ENCODE measurements at places on chromosomes 16 and 17.

DNA sequence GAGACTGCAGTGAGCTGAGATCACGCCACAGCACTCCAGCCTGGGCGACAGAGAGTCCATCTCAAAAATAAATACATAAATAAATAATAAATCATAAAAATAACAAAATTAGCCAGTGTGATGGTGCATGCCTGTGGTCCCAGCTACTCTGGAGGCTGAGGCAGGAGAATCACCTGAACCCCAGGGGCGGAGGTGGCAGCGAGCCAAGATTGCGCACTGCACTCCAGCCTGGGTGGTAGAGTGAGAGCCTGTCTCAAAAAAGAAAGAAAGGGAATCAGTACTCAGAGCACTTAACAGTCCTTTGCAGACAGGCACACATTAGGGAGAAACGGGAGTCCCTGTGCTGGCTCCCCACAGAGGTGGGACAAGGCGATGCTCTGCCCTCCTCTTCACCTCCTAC lies 25.1 kb downstream of the MAPK8IP3 start:
- no peak for DNase-seq

DNA sequence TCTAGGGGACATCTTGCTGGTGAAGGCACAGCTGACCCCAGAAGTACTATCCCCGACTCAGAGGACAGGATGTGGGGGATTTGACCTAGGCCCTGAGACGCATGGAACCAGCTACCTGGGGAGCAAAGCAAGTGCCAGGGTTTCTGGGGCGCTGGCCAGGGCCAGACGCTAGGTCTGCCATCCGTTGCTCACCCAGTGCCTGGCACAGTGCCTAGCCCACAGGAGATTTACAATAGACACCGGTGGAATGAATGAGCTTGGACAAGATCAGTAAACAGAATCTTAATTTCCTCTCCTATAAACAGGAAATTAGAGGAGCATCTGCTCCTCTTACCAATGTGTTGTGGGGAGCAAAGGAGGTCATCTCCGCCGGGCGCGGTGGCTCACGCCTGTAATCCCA lies 5.0 kb downstream of the RPRML start:
- DNase-seq: no peak

DNA sequence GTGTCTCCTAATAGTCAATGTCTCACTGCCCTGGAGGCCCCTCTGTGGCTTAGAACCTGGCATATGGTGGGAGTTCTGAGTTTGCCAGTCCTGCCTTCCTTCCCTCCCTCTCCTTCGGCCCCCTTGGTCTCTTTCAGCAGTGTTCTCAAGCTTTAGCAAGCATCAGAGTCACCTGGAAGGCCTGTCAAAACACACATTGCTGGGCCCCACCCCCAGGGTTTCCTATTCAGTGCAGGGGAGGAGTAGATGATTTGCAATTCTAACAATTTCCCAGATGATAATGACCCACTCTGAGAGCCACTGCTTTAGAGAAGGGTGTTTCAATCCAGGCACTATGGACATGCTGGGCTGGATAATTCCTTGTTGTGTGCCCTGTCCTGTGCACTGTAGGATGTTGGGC lies 26.4 kb upstream of the TMEM220 start:
- DNase-seq: no peak

- DNase-seq: no peak
Observed at GRCh38 chr17:8921147-8921546, 44.4 kb downstream of the PIK3R5 start.

GRCh38 chr17:46194393-46195216 lies 1.4 kb upstream of the KANSL1 start:
- peak; percentile 80 for DNase-seq

- DNase-seq: no peak
Observed at GRCh38 chr17:79304884-79305283, 230.3 kb downstream of the ENGASE start.

DNA sequence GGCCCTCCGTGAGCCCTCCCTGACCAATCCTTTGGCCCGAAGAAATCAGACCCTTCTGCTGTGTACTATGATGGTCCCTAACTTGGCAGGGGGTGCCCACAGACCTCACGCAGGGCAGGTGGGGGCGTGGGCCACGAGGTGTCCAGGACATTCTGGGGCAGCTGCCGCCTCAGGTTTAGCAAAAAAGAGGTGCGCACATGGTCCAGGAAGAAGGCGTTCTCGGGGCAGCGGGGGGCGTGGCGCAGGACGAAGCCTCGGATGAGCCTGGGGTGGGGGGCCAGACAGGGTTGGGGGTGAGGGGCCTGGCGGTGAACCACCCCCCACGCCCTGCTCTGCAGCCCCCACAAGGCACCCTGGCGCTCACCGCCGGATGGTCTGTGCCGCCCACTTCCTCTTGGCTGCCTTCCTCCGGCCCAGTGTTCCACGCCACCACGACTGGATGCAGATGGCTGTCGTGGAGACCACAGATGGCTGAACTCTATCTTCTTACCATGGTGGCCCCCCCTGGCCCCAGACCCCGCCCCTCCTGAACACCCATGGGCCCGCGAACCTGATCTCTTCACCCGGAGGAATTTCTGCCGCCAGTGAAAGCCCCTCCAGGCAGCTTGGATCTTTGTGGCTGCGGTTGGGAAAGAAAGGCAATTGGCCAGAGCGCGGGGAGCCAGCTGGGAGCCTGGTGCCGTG lies 14.2 kb upstream of the CRK start:
- no peak for DNase-seq

DNA sequence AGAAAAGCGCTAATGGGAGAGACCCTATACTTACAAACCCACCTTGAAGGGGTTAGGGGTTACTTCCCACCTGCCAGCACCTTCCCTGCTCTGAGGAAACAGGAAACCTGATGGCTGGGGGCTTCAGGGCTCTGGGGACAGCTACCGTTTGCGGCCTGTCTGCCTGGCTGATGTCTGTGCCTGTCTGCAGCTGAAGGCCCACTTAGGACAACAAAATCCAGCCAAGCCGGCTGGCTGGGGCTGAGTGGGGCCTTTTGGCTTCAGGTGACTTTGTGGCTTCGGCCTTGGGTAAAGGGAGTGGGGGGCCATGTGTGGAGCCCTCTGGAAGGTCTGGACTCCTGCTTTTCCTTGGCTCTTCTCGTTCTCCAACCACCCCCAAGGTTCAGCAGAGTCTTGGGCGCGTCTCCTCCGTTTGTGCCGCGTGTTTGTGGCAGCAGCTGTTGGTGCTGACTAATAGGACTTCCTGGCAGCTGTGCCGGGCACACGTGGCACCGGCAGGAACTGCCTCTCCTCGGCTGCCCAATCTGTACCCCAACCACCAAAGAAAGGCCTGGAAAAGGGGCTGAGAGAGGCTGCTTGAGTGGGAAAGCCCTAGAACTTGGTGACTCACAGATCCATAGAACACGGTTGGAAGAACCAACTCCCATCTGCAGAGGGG lies 186.7 kb downstream of the MSI2 start:
- peak; percentile 82 for DNase-seq

DNA sequence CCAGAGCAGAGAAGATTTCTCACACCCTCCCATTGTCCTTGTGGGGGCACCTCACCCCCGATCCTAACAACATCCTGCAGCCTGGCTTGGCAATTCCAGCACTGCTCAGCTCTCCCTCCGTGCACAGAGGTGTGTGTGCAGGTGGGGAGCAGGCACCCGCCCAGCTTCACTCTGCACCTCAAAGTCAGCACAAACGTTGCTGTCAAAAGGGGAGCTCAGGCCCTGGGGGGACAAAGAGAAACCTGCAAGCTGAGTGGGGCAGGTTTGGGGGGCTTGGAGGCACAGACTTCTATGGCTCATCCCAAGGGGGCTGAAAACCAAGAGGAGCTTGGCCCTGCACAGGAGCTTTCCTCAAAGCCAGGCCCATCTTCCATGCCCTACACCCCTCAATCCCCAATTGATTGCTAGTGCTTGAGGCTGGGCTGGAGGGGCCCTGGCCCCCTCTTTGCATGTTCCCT lies 231.9 kb upstream of the TNRC6C start:
- no peak for DNase-seq

GRCh38 chr16:80056324-80056723 lies 455.8 kb upstream of the MAF start:
- no peak for DNase-seq

DNA sequence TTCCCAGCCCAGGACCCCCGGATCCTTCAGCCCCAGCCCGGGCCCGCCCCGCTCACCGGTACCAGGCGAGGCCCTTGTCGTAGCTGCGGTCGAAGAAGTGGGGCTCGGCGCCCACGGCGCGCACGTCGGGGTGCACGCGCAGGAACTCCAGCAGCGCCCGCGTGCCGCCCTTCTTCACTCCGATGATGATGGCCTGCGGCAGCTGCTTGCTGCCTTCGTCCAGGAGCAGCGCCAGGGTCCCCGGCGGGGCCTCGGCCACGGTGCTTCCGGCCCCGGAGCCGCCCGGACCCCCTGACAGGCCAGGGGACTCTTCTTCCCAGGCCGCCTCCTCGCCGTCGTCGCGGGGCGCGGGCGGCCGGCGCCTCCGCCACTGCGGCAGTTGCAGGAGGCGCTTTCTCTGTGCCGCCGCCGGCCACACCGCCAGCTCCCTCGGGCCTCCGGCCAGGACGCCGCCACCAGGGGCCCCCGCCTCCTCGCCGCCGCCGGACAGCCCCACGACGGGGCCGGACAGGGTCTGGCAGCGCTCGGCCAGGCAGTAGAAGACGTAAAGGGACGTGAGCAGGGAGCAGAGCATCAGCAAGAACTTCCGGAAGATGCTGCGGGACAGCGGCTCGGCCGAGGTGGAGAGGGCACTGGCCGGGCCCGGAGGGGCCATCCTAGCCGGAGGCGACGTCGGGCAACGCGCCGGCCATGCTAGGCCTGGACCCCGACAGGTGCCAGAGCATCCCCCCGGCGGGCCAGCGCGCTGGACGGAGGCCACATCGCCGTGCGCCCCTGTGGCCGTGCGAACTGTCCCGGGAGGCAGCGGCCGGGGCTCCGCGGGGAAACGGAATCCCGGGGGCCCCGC lies 1.0 kb downstream of the HS3ST3A1 start:
- peak; percentile 25 for DNase-seq

- DNase-seq: no peak
Observed at GRCh38 chr17:68353111-68353521, 61.8 kb downstream of the ARSG start.

DNA sequence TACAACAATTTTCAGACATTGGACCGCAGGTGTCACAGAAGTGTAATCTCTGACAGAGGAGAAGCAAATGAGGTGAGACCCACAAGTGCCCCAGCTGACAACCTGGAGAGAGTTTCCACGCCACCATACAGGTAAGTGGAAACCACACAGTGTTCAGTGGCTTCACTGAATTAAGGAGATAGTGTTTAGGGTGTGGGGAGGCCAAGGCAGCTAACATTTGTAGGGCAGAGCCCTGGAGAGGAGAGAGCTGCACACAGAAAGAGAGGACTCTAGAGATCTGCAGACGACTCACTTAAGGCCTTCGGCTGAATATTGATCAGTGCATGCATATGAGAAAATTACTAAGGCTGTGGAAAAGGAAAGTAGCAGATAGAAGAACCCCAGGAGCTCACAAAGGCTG lies 228.9 kb upstream of the TNRC6C start:
- no peak for DNase-seq

DNA sequence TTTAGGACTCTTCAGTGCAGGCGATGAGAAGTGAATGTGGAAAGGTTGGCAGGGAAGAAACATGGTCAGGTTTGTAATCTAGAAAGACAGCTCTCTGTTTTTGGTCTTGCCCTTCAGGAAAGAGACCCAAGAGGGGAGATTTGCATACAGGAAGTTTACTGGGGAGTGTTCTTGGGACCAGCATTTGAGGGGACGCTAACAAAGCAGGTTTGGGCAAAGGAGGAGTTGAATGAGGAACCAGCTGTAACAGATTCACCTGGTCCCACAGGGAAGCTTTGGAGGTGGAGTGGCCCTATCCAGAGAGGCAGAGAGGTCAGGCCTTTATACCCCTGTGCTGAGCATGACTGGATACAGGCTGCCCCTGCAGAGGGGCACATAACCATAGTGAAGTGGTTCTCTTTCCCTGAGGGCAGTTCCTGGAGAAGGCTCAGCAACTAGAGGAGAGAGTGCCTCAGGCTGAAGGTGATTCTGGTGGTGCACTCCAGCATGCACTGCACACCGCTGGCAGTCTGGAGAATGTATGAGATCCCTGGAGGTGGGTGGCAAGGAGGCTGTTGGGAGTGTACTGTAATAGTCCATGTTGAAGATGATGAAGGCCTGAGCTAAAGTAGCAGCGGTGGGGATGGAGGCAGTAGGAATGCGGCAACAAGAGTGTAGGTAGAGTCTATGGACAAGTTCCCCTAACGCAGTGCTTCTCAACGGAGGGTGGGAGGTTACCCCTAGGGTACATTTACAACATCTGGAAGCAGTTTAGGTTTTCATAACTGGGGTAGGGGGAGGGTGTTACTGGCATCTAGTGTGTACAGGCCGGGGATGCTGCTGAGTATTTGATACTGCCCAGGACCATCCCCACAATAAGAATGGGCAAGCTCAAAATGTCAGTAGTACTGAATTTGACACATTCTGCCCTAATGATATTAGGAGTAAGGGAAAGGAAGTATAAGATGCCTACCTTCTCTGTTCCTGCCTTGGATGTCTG lies 37.2 kb downstream of the MAP2K6 start:
- no peak for DNase-seq

- DNase-seq: peak; percentile 34
Observed at GRCh38 chr16:10575506-10576130, 4.8 kb downstream of the EMP2 start.

DNA sequence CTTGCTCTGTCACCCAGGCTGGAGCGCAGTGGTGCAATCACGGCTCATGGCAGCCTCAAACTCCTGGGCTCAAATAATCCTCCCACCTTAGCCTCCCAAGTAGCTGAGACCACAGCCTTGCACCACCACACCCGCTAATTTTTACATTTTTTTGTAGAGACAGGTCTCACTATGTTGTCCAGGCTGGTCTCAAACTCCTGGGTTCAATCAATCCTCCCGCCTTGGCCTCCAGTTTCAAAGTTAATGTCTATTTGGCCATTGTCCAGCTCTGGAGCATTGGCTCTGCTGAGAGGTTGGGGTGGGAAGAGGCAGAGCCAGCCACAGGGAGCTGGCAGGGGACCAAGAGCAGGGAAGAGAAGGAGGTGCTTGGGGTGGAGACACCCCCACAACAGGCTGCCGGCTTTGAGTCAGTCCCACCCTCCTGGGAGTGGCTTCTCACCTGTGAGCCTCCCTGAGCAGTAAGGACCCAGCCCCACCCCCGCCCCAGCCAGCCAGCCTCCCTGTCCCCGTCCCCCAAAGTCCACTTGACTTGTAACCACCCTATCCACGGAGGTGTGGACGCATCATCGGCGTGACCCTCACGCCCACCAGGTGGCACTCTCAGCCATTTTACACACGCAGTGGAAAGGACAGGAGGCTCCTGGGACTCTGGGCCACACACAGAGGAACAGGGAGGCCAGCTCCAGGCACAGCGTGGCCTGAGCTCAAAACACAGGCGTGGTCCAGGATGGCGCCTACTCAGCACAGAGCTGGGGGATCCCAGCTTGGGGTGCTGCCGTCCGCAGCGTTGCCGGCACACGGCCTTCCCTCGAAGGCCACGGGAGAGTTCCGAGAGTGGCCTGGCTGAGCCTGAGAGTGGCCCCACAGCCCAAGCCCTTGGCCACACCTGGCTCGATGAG lies 22.8 kb upstream of the PVALEF start:
- DNase-seq: peak; percentile 69

DNA sequence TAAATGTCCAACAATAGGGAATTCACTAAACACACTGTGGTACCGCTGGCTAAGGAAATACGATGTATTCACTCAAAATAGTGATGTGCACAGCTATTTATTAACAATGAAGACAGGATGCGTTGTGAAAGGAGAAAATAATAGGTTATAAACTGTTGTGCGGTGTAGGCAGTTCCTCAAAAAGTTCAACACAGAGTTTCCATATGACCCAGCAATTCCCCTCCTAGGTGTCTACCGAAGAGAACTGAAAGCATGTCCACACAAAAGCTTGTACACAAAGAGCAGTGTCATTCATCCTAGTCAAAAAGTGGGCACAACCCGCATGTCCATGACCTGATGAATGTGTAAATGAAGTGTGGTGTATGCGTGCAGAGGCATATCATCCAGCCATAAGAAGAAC lies 1.2 kb upstream of the CES1 start:
- no peak for DNase-seq

Data from fibroblast of lung (primary cell).